ENCODE measurements at places on chromosomes 2 and 18.

DNA sequence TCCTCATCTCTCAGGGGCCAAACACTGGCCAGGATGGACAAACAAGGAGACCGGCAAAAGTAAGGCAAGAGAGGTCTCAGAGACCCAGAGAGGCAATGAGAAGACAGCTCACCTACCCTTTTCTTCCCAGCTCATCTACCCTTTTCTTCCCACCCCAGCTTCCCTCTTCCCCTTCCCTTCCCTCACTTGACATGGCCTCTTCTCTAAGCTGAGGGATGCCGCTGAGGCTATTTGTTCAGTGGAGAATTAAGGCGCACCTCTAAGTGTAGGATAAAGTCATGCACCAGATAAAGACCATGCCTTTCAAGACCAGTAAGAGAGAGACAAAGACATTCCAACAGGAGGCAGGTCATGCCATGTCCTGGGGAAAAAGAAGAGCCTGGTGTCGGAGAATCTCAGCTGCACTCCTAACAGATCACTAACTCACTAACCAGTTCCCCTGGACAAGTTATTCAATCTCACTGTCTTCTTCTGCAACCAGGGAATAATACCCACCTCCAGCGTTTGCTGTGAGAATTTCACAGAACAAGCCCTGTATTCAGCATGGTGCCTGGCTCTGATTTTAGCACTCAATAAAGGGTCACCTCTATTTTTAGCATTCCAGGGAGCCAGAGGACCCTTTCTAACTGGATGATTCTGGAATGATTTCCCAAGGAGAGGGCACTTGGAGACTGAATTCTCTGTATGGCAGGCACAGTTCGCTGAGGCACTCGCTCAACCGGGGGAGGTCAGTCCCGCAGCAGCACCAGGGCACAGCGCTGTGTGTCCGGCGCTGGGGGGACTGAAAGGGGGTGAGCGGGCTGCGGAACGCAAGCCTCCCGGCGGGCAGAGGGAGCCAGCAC, 3.0 kb upstream of the FOSL2 start:
- no peak for DNase-seq
- peaks cover 12% of the 10 kb centered on the region for H3K36me3 ChIP-seq
- peak overlapping the region; percentile 69 for H3K4me3 ChIP-seq
- H3K27ac ChIP-seq: peak overlapping the region; percentile 94
- H3K27me3 ChIP-seq: no peaks in the 10 kb centered on the region
- H3K4me1 ChIP-seq: peaks cover 29% of the 10 kb centered on the region

- H3K36me3 ChIP-seq: no peaks in the 10 kb centered on the region
- H3K4me1 ChIP-seq: no peaks in the 10 kb centered on the region
- H3K4me3 ChIP-seq: no peak overlapping the region
These were observed 35.1 kb downstream of the CYBRD1 start for GRCh38 chr2:171557363-171557762.

GRCh38 chr2:220586980-220587530, 959.6 kb downstream of the SLC4A3 start:
- H3K4me3 ChIP-seq: no peak overlapping the region
- DNase-seq: no peak
- peaks cover 2% of the 10 kb centered on the region for H3K27me3 ChIP-seq
- no peak overlapping the region for H3K27ac ChIP-seq
- H3K36me3 ChIP-seq: no peaks in the 10 kb centered on the region
- H3K4me1 ChIP-seq: no peaks in the 10 kb centered on the region

GRCh38 chr2:27264753-27265535, 2.1 kb upstream of the SLC30A3 start:
- no peaks in the 10 kb centered on the region for H3K36me3 ChIP-seq
- peak; percentile 32 for DNase-seq
- peaks cover 14% of the 10 kb centered on the region for H3K4me1 ChIP-seq

DNA sequence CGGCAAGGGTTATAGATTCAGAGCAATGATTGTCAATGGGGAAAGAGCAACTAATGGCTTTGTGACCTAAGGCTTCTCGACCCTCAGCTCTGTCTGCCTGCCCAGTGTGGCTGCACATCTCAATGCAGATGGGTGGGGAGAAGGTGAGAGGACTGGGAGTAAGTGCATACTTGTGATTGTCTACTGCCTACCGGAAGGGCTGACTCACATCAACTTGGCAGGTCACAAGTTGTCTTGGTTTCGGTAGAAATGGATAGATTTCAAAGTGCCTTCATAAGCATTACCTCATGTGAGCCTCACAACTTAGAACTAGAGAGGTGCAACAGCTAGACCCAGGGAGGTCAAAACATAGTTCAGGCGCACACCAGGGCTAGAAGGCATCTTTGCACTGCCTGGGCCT, 29.4 kb downstream of the STAT1 start:
- peaks cover 78% of the 10 kb centered on the region for H3K4me1 ChIP-seq
- peaks cover 81% of the 10 kb centered on the region for H3K36me3 ChIP-seq
- DNase-seq: no peak
- H3K27me3 ChIP-seq: no peaks in the 10 kb centered on the region

- no peaks in the 10 kb centered on the region for H3K36me3 ChIP-seq
- H3K27ac ChIP-seq: no peak overlapping the region
- H3K4me3 ChIP-seq: no peak overlapping the region
- no peak for DNase-seq
These were observed 684.4 kb upstream of the SYT4 start for GRCh38 chr18:43961722-43962121.

All from activated T-helper 1 cell treated with anti-CD3 and anti-CD28 coated beads, Interleukin-12 subunit alpha, Interleukin-12 subunit beta, Interleukin-2, Interleukin-4 antibody, amounts not matched to agents 30 ng/mL and 10 ng/mL and 1 ng/mL, durations not matched to agents 14 hours and 24 hours and 36 hours (primary cell).